T-helper 1 cell (primary cell): ENCODE measurements at places on chromosomes 16 and 17.

DNA sequence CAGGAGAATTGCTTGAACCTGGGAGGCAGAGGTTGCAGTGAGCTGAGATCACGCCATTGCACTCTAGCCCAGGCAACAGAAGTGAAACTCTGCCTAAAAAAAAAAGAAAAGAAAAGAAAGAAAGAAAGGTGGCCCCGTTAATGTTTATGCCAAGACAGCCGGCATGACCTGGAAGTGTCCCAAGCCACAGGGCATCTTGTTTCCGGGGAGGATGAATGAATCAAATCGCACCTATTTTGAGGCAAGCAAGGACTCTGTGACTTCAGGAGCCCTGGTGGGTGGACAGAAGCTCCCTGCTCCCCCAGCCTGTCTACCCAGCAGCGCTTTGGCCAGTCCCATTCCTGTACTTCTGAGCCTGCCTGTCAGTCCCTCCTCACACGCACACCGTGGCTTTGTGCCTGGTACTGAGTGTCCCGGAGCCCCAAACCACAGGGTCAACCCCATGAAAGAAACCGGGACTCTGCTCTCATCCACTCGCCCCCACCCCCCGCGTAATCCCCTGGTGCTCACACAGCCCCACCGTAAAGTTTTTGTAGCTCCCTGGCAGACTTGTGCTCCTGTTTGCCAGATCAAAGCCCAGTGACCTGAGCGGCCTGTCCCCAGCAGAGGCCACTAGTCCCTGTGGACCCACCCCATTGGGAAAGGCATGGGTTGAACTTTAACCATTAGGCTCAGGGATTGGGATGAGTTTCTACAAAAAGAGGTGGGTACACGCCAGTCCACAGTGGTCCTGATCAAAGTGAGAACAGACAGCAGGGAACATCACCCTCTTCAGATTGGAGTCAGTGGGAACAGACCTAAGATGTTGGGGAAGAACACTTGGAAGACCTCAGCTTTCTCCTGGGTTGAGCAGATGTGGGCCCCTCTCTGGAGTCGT is 19.3 kb downstream of the CD2BP2 start:
- DNase-seq: no peak

GRCh38 chr16:49348408-49349176 is 25.0 kb upstream of the C16orf78 start:
- DNase-seq: no peak

GRCh38 chr17:76485569-76485968 is 15.7 kb downstream of the RHBDF2 start:
- DNase-seq: no peak

- DNase-seq: no peak
These were observed 5.1 kb upstream of the GGT6 start for GRCh38 chr17:4565209-4566141.

- DNase-seq: no peak
These were observed at the start of gene SALL1 for GRCh38 chr16:51150888-51151320. TSS of gene SALL1 (minus strand) at chr16:51151270. CDS start at chr16:51151241, 29 bp downstream.

DNA sequence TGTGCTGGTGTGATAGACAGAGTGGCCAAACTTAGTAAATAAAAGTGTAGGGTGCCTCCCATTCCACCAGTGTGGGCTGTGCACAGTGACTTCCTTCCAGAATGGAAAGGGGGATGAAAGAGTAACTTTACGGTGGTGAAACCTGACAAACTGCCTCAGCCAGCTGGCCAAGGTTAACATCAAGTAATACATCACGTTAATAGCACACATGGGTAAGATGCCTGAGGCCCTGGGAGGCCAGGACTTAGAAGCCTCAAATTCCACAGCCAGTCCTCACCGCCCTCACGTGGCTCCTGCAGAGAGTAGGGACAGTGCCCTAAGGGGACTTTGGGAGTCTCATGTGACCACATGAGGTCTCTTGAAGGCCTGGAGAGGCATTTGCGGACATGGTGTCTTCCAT is 14.1 kb downstream of the RMI2 start:
- DNase-seq: no peak

- no peak for DNase-seq
These were observed 40.0 kb downstream of the SEC14L1 start for GRCh38 chr17:77180503-77181357.

- DNase-seq: no peak
These were observed 604.0 kb upstream of the SALL1 start for GRCh38 chr16:51755039-51755501.

DNA sequence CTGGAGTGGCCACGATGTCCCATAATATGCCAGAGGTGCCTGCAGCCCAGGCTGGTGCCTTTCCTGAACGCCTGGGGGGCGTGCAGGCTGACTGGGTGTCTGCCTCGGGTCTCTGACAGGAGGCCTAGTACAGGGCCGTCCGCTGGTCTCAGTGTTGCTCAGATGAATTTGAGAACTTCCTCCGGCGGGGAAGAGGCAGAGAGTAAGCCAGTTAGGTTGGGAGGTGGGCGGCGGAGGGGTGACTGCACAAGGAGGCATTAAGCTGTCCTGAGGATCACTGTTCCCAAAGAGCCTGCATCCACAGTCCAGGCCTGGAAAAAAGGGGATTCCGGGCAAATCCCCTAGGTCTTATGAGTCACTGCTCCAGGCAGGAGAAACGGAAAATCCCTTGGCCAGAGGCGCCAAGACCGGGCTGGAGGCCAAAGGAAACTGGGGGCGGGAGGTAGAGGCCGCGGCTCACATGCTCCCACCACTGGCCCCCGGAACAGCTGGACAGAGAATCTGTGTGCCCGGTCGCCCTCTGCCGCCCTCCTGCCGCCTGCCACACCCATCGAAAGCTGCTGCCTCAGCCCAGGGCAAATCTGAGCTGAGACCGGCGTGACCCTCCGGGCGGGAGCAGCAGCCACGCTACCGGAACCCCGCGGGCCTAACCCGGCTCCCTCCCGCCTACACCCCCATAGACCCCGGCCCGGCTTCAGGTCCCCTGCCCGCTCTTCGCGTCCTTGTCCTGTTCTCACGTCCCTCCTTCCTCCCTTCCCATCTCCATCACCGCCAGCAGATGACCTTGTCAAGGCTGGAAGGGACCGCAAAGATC is 1.2 kb downstream of the TRIM47 start:
- no peak for DNase-seq

GRCh38 chr16:85978291-85978775 is 79.4 kb downstream of the IRF8 start:
- DNase-seq: no peak

GRCh38 chr16:30744183-30744582 is 4.0 kb upstream of the PHKG2 start:
- no peak for DNase-seq

GRCh38 chr17:27453471-27453870 is 2.8 kb upstream of the KSR1 start:
- no peak for DNase-seq

- no peak for DNase-seq
These were observed 71.0 kb upstream of the ATF7IP2 start for GRCh38 chr16:10314811-10315210.

DNA sequence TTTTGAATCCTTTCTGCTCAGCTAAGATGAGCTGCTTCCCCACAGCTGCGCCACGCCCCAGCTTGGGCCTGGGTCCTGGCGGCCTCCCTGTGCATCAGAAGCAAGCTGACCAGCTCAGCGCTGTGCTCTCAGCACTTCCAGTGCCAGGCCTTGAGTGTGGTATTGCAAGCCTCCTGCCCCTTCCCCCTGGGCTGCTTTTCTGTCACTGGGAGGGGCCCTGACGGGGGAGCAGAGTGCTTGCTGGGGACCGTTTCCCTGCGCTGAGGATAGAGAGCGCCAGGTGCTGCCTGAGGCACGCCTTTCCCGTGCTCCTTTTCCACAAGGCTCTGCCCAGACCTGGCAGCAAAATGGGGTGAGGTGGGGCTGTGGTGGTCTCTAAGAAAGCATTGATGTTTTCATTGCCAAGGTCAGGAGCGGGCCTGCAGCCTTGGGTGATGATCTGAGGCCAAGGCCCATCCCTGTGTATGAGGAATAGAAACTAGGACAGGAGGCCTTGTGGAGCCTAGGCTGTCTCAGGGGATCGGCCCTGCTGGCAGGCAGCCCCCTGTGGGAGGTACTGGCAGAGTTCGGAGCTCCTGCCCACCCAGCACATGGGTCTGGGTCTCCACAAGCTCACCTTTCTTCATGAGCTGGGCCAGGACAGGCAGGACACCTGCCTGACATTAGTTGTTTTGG is 29.7 kb downstream of the POLR3E start:
- DNase-seq: no peak

DNA sequence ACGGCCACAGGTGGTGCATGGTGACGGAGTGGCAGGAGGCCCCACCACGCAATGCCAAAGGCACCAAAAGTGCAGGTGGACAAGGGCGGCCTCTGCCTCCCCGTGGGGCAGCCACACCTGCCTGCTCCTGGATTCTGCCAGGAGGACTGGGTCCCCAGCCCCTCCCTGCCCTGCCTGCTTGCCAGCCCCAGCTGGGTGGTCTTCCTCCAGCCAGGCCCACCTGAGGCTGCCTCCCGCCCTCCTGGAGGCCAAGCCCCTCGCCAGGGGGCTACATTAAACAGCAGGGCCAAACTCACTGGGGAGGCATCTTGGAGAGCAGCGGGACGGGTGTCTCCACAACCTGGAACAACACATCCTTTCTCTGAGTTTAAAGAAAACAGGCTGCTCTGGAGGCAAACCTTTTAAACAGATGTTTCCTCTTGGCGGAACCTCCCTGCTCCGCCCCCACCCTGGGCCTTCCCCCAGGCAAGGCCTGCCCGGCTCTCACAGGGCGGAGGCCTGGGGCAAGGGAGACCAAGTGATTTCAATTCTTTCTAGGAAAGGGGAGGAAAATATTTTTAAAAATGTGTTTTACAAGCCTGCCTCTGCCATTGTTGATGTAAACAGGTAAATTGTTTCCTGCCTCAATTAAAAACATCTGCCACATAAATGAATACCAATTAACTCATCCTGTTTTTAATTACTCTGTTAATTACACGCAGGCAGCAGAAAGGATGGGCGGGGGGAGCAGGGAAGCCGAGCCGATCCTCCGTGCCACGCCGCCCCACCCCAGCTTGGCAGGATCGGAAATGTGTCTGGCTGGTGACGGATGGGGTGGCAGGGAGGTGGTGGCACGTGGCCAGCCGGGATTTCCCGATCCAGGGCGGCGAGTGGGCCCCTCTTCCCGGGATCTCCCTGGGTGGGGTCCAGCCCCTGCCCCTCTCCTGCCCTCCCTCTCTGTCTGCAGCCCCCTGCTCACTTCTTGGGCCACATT is 54.4 kb upstream of the PABPN1L start:
- no peak for DNase-seq
